ENCODE measurements at places on chromosomes 12 and 14.

- no peak for DNase-seq
Observed at GRCh38 chr14:71541973-71542690, 390.1 kb upstream of the RGS6 start.

GRCh38 chr12:29971446-29971845, 187.7 kb upstream of the TMTC1 start:
- no peak for DNase-seq

DNA sequence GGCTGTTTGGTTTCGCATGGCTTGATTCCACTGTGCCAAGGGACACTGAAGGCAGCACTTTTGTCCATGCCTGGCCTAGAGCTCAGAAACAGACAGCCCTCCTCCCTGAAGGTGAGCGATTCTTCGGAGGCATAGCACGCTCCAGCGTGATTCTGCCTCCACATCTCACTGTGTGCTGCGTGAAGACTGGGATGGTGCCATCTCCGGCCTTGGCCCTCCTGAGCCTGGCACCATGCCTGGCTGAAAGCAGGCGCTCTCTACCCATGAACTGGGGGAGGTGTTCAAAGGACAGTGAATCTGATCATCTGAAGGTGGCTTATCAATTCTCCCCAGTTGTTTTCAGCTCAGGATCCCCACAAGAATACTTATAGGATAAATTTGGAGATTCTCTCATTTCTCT, 187.4 kb downstream of the TTC7B start:
- no peak for DNase-seq

- DNase-seq, result no peak
Observed at GRCh38 chr12:1464925-1465324, 129.5 kb downstream of the FBXL14 start.

DNA sequence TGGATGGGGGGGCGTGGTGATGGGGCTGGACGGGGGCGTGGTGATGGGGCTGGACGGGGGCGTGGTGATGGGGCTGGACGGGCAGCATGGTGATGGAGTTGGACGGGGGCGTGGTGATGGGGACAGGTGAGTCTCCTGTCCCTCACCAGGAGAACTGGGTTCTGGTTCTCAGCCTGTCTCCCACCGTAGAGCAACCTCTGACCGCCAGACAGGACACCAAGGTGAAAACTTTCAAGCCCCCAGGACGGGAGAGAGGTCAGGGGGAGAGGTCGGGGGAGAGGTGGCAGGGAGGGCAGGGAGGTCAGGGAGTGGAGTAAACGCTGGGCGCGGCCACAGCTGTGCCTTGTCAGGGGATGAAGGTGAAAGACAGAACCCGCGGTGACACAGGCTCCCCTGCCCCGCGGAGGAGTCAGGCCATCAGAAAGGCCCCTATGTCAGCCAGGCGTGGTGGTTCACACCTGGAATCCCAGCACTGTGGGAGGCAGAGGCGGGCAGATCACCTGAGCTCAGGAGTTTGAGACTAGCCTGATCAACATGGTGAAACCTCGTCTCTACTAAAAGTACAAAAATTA, 84.6 kb downstream of the GALNT9 start:
- DNase-seq, result no peak

- no peak for DNase-seq
Observed at GRCh38 chr12:52860102-52860823, 11.5 kb upstream of the KRT78 start.

GRCh38 chr14:53152184-53152886, 788 bp downstream of the DDHD1 start:
- peak; percentile 35 for DNase-seq

GRCh38 chr12:7731486-7731885, 15.7 kb downstream of the CLEC4C start:
- no peak for DNase-seq
